ENCODE measurements at places on chromosomes 13 and 19. TPM values are rescaled to one million over a fixed set of nuclear protein-coding genes. Genes with fewer than 3 reads are reported as not detected.

Gene CLC
- total RNA-seq = not detected

Gene PPP2R1A
- total RNA-seq = 256 TPM

Gene RAB3D
- total RNA-seq = 15.9 TPM

Gene TEX26
- 0.44 TPM for total RNA-seq

Gene ZNF136
- 6.4 TPM for total RNA-seq

Gene CACNA1A
- 29.6 TPM for total RNA-seq

Gene TSSK6
- total RNA-seq = 4.5 TPM

Gene DLL3
- 0.33 TPM for total RNA-seq

Gene ATP4B
- total RNA-seq = not detected

Gene SMIM44
- total RNA-seq = not detected

Gene ZNF675
- 6.7 TPM for total RNA-seq

Gene ZNF132
- total RNA-seq = 12.7 TPM

Gene ZNF823
- total RNA-seq = 5.4 TPM

Gene MRPL54
- total RNA-seq = 21.8 TPM

Gene RNF225
- 0.66 TPM for total RNA-seq

Gene C19orf67
- 0.17 TPM for total RNA-seq

Gene PLIN4
- 8.9 TPM for total RNA-seq

Gene NUFIP1
- total RNA-seq = 2.6 TPM

Gene ZNF426
- 32.7 TPM for total RNA-seq

Gene SPRED3
- 2.9 TPM for total RNA-seq

Gene KLK15
- not detected for total RNA-seq

Gene ZFP82
- 8.9 TPM for total RNA-seq

Gene HSD17B14
- total RNA-seq = 6.0 TPM

Gene PRTN3
- not detected for total RNA-seq

Gene NAPSA
- 0.50 TPM for total RNA-seq

Gene KIR2DL4
- not detected for total RNA-seq

Gene MEIS3
- 61.9 TPM for total RNA-seq

Gene PSPN
- total RNA-seq = 1.7 TPM

Gene ZNF90
- 3.5 TPM for total RNA-seq

Gene BRCA2
- 16.3 TPM for total RNA-seq

Gene AMH
- 1.5 TPM for total RNA-seq

Gene NLRP7
- total RNA-seq = under 0.01 TPM

Gene PCSK4
- 4.0 TPM for total RNA-seq

Gene SLC8A2
- total RNA-seq = not detected

Gene CGB1
- not detected for total RNA-seq

Gene FREM2
- total RNA-seq = not detected

Gene IL11
- total RNA-seq = 2.6 TPM

Measured in smooth muscle cell of trachea (primary cell).